ENCODE measurements at places on chromosomes 11 and 22.

GRCh38 chr11:15342163-15342562, 227.4 kb downstream of the INSC start:
- DNase-seq: no peak

DNA sequence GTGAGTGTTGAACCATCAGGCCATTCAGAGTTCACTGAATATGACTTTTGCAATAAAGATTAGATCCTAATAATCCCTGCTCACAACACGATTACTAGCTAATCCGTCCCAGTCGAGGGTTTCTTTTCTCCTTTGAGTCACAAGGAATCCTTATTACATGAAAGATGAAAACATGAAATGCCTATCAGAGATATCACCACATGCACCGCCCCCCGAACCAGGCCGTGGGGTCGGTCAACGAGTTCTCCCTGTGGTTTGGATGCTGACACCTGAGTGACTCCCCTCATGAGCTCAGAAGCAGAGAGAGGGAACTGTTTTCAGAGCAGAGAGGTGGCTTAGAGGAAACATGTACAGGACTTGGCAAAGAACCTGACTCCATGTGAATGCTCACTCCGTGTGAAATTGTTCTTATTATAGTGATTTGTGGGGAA, 263.3 kb downstream of the ETS1 start:
- DNase-seq: no peak

DNA sequence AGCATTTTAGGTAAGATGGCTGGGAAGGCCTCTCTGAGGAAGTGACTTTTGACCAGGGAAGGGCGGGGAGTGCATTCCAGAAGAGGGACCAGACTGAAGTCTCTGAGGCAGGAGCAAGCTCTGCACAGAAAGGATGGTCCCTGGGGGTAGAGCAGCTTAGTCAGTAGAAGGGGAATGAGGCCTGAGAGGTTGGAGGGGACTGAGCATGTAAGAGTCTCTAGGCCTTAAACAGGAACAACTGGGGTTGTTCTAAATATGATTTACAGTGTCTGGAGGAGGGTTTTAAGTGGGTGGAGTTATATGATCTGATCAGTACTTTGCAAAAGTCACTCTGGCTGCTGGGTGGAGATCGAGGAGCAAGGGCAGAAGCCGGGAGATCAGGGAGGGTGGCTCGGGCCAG, 31.7 kb upstream of the TEF start:
- DNase-seq: no peak

- no peak for DNase-seq
These were observed 19.5 kb downstream of the CRELD2 start for GRCh38 chr22:49937758-49938564.

DNA sequence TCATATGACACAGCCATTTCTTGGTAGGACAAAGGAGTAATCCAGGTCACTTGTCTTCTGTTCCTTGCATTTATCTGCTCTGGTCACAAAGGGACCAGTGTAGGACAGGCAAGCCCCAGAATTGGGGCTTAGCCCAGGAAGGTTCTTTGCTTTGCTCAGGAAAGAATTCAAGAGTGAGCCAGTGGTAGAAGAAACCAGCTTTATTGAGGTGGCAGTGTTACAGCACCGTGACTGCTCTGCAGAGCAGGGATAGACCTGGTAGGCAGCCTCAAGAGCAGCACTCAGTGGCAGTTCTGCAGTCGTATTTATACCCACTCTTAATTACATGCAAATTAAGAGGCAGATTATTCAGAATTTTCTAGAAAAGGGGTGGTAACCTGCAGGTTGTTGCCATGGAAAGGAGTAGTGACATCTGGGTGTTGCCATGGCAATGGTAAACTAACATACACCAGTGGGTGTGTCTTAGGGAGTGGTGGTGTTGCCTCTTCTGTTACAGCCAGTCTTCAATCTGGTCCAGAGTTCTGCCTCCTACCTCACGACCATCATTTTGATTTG, 84.9 kb upstream of the RAB1B start:
- no peak for DNase-seq

DNA sequence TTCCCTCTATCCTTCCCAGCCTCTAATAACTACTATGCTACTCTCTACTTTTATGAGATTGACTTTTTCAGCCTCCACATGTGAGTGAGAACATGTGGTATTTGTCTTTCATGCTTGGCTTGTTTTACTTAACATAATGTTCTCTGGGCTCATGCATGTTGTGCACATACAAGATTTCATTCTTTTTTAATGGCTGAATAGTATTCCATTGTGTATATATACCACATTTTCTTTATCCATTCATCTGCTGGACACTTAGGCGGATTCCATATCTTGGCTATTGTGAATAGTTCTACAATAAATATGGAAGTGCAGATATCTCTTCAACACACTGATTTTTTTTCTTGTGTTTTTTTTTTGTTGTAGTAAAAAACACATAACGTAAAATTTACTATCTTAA, 19.4 kb downstream of the OSBP2 start:
- DNase-seq: no peak

GRCh38 chr22:48491451-48491941, 1336.2 kb downstream of the BRD1 start:
- no peak for DNase-seq

- DNase-seq: no peak
These were observed 10.9 kb downstream of the FADS3 start for GRCh38 chr11:61880454-61880853.

DNA sequence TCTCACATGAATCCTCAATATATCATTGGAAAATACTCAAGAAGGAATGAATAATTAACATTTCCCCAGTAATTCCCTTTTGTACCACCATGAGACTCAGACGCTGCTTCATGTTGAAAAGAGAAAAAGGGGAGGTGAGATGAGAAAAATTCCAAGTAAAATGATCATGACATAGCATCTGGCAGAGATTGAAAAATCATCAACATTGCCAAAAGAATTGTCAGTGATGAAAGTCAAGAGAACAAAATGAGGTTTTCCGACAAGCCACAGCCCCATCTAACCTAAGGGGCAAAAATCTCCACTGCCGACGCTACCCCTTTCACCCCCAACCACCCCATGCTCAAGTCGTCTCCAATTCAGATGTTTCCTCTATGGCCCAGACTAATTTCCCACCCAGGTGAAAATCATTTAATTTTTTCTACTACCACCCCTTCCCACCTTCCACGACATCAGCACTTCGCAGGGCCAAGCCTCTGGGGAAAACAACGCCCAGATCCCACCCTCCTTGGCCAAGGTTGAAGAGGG, 1.2 kb downstream of the RAB6A start:
- DNase-seq: no peak

- no peak for DNase-seq
These were observed 3.5 kb downstream of the PHF21B start for GRCh38 chr22:45006111-45006963.

- no peak for DNase-seq
These were observed 178.2 kb upstream of the CCDC90B start for GRCh38 chr11:83464160-83464944.

GRCh38 chr11:32290783-32291182, 144.6 kb downstream of the WT1 start:
- DNase-seq: no peak

- DNase-seq: no peak
These were observed 769.6 kb downstream of the NTM start for GRCh38 chr11:132140056-132140455.

DNA sequence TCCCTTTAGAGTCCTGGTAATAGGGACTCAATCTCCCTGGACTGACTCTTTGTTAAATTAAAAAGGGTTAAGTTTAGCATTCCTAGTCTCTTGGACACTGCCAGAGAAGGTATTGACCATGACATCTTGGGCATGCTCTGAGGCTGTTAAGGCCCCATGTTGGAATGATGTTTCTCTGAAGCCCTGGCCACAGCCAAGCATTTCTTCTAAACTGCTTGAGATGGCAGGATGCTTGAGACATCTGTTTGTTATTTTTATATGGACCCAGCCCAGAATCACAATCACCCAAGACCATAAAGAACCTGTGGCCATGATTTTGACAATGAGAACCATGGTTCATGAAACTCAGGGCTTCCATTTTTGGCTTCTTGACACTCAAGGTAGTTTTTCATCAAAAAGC, 5.5 kb upstream of the ANKK1 start:
- DNase-seq: no peak

- no peak for DNase-seq
These were observed 30.4 kb downstream of the OR6Q1 start for GRCh38 chr11:58060939-58061672.

DNA sequence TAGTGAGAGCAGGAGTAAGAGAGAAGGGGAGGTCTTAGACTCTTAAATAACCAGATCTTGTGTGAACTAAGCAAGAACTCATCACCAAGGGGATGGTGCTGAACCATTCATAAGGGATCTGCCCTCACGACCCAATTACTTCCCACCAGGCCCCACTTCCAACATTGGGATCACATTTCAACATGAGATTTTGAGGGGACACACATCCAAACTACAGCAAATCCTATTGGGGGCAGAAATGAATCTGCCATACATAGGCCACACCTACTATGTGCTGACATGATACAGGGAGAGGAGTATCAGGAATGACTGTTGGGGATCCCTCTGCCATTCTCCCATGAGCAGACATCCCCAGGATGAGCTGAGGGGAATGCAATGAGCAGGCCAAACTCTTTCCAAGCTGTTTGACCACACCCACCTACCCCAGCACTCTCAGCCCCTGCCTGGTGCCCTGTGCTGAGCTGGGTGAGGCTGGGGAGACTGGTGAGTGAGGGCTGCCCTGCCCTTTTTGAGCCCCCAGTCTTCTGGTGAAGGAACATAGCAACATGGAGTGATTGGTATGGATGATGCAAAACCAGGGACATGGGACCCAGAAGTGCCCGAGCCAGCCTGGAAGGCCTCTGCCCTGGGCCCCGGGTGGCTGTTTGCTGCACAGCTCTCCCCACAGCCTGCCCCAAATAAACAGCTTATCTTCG, 1.2 kb upstream of the GTSE1 start:
- DNase-seq: no peak

GRCh38 chr11:36713715-36714114, 115.7 kb upstream of the RAG2 start:
- no peak for DNase-seq

DNA sequence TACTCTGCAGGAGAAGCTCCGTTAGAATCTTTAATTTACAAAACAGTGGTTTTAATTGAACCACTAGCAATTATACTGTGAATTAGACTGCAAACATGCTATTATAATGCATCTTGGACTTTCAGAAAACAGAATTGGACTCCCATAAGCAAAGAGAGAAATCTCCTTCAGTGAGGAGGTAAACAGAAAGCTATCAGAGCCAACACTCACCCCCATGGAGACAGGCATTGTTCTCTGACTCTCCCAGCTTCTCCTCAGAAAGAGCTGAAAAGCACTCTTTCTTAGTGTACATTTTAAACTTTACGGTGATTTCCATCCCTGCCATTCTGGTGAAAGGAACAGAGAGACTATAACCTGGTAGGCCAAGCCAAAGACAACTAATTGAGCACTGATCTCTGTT, 176.9 kb downstream of the GRIA4 start:
- no peak for DNase-seq

GRCh38 chr11:103618528-103618927, 417.9 kb upstream of the DDI1 start:
- DNase-seq: no peak

- no peak for DNase-seq
These were observed 216.4 kb upstream of the B3GAT1 start for GRCh38 chr11:134628426-134628825.

DNA sequence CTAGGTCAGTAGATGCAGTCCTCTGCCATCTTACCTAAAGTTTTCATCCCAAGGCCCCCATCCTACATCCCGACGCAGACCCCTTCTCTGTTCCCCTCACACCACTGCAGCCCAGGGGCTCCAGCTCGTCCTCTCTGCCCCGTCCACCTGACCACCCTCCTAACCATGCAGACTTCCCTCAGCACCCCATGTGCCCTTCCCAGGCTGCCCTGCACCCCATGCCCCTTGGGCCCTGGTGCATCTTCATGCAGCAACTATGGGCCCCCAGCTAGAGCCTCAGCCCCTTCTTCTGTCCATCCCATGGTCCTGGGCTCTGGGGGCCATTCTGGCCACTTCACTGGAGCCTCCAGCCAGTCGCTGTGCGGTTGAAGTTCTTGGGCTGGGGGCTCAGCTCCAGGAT, 2.9 kb downstream of the PRR33 start:
- no peak for DNase-seq

GRCh38 chr11:128207861-128208321, 379.5 kb downstream of the ETS1 start:
- DNase-seq: no peak

DNA sequence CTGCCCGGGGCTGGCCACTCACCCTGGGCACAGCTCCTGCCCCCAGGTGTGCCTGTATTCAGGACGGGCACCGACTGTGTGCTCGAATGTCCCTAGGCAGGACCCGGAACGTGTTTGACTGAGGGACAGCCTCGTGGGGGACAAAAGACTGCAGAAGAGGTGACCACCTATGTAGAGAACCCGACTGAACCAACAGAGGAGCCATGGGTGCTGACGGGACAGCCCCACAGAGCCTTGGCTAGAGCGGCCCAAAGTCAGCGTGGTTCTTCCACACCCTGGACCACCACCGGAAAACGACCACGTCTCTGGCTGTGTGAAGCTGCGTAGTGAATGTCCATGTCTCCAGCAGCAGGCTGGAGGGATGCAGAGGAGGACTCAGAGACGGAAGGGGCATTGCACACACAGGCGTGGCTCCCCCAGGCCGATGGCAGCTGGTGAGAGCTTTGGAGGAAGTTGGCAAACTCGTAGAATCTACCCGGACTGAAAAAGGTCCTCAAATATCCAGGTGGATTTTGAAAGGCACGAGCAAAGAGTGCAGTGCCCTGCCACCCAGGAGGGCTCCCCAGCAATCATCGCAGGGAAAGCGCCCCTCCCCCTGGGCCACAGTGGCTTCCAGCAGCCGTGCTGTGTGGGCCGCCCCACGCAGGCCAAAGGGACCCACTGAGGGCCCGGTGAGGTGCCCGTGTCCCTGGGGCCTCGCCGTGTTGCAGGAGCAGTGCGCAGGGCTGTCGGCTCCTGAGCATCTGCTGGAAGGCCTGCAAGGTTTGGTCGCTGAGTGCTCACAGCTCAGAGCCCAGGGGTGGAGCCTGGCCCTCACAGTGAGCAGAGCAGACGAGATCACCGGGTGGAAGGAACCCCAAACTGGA, 17.5 kb upstream of the MUC5B start:
- no peak for DNase-seq

- no peak for DNase-seq
These were observed 123.6 kb downstream of the ABTB2 start for GRCh38 chr11:34234086-34234740.

- DNase-seq: no peak
These were observed 1248.4 kb downstream of the BRD1 start for GRCh38 chr22:48579043-48579927.
